GM04503 (cell line): ENCODE measurements at places on chromosomes 6 and 20.
A peak's percentile ranks its signal among the peaks of the same experiment; 100 is the strongest.

GRCh38 chr20:44367746-44368145 is 12.2 kb downstream of the HNF4A start:
- no peak for DNase-seq

DNA sequence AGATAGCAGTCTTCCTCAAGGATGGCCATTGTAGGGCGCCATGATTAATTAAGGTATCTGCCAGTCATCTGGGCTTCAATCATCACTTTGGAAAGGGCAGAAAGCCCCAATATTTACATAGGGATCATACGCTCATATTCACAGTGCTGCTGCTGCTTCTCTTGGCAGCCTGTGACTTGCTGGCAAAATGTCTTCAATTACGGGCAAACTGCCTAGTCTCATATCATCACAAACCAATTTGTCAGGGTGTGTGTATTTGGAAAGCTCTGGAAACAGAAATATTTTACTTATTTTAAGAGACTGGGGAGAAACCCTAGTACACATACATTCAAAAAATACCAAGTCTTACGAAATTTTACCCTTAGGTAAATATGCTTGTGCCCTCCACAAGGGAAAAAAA is 77.6 kb downstream of the SAMD5 start:
- DNase-seq = peak; percentile 9

DNA sequence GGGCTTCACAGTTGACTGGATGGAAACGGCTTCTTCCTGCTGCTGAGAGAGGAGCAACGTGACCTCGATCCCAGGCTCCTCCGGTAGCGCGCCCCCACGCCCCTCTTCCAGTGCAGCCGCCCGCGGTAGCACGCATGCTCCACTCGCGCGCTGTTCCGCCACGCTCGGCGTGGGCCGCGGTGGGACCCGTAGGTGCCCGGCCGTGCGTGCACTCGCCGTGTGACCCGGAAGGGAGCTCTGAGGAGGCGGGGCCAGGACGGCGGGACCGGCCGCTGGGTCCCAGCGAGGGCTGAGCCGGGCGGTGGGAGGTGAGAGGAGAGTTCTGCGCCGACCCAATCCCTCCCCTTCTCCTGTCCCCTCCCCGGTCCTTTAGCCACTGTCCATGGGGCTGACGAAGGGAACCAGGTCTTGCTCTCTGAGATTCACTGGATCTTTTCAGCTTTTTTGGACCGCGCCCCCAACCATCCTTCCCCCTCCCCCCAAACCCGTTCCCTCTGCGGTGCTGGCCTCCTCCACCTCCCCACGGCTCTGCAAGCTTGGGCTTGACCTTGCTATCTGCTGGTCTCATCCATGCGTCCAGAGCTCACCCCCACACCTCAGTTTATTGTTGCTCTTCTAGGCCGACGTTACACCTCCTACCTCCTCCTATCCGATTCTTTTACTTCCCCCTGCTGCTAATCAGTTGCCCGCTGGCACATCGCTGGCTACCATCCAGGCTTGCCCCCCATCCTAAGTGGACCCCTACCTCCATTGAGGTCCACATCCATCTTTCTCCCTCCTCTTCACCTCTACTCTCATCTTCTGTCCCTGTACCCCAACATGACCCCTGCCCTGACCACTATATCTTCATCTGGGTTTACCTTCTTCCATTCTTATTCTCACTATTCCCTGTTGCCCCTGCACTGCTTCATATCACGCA is at the start of gene CUL9:
TSS of gene CUL9 (plus strand) at position 255 of the 919 bp plus-strand sequence. CDS start 2,115 bp downstream, outside the sequence.
- no peak for DNase-seq

GRCh38 chr6:83008626-83009025 is 57.0 kb downstream of the UBE3D start:
- DNase-seq = no peak

GRCh38 chr6:134744301-134744700 is 205.6 kb downstream of the ALDH8A1 start:
- no peak for DNase-seq

DNA sequence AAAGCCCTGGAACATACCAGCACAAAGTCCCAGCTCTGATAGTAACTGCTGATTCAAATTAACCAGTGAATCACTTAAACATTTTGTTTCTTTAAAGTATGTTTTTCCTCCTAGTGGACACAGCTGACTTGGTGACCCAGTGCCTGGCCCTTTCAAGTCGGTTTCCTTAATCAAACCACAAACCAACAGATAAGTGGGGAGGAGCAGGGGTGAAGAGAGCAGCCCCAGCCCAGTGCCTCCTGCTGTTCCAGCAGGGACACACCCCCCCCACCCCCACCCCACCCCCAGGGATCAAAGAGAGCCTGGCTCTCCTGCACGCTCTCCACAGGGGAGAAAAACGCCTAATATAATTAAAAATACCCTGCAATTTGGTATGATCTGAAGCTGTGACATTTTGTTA is 55.4 kb upstream of the TBXT start:
- no peak for DNase-seq

DNA sequence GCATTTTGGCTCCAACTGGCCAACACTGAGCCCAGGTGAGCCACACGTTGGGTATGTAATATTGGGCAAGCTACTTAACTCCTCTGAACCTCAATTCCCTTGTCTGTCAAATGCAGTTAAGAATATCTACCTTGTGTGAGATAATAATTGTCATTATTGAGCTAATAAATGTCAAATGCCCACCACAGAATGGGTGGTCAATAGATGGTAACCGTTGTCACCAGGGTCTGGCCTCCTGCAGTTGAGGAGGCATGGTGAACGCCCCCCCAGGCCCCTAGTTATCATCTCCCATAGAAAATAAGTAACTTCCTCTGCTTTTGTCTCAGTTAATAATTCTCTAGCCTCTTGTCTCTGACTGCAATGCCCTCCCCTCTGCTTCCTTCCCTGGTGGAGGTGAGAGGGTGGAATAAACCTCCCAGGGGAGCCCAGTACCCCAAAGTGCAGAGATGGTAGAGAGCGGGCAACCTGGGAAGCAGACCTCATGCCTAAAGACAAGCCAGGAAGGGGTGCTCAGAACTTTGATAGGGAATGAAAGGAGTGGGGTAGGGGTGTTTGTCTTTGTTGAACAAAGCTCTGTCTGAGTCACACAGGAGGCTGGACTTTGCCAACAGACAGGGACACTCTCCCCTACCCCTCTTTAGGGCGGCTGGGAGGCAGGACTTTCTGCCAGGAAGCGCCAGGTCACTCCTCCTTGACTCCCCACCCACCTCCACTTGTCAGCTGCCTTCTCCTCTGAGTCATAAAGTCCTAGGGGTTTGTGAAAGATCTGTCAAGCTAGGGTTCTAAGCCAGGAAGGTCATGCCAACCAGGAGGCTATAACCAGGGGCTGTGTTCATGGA is 1.3 kb upstream of the UNC5CL start:
- DNase-seq = no peak

DNA sequence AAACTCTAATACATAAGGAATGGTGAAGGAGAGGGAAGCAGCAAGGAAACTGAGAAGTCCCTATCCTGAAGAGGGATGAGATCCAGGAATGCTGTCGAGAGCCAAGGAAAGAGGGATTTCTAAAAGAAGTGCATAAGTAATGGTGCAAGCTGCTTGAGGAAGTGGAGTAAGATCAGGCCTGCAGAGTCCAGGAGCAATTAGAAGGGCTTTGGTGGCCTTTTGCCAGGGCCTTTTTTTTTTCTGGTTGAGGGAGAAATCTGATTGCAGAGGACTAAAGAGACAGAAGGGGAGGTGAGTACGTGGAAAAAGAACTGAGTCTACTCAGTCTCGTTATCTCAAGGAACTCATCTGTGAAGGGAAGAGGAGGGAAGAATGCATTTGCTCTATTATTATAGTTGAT is 396.2 kb downstream of the UTRN start:
- no peak for DNase-seq

GRCh38 chr20:50469176-50469723 is 40.9 kb upstream of the PTPN1 start:
- no peak for DNase-seq

DNA sequence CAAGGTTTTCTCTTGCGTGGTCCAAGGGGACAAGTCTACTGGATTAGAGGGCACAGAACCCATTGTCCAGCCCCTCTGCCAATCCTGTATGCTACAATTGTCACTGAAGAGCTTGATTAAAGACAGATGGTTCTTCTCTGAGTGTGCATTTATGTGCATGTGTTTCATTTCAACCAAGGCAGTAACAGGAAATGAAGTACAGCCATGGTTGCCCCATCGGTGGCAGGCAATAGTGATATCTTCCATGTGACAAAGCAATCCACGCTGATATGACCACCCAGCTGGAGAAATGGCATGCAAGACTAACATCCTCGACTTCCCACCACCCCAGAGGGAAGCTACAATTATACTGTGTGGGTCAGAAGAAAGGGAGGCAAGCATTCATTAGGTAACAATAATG is 85.5 kb downstream of the UNC5CL start:
- peak; percentile 53 for DNase-seq

GRCh38 chr6:19712012-19712688 is 125.0 kb upstream of the ID4 start:
- no peak for DNase-seq

DNA sequence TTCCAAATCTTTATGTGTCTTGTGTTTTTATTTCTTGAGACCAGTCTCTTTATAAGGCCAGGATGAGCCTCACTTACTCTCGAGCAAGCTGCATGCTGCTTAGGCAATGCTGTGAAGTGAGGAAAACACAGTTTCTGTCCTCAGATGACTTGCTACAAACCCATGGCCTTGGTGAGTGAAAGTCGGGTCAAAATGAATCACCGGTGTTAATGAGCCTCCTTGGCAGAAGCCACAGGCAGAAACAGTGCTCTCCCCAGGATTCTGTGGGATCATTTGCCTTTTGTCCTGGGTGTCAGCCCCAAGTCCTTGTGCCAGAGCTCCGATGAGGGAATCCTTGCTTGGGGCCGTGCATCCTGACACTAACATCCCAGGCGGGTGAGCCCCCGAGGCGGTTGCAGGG is 482.5 kb downstream of the QKI start:
- DNase-seq = peak; percentile 36

GRCh38 chr20:9705722-9706476 is 133.0 kb downstream of the PAK5 start:
- no peak for DNase-seq

DNA sequence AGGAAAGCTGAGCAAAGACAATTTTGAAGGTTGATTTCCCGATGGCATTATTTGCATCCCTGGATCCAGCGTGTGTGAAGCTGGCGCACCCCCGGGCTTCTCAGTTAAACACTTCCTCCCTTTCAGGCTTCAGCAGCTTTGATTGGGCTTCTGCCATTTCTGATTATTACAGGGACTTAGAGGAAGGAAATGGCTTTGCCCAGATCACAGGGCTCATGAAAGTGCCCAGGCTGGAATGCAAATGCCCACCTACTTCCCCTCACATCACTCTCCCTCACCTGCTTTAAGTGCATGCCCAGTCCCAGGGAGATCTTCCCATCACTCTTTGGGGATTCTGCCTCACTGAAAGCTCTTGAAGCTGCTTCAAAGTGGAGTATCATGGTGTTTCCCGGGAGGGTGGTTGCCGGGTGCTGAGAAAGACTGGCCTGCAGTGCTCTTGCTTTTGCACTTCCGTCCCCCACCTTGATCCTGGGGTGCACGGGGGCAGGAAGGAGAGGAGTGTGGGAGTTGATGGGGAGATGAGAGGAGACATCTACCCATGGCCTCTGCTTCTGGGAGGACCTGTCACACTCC is 28.3 kb downstream of the PHACTR3 start:
- no peak for DNase-seq

GRCh38 chr6:165931675-165932074 is 236.0 kb downstream of the TBXT start:
- DNase-seq = no peak

- no peak for DNase-seq
Observed at GRCh38 chr6:111011360-111012142, 29.7 kb downstream of the RPF2 start.

DNA sequence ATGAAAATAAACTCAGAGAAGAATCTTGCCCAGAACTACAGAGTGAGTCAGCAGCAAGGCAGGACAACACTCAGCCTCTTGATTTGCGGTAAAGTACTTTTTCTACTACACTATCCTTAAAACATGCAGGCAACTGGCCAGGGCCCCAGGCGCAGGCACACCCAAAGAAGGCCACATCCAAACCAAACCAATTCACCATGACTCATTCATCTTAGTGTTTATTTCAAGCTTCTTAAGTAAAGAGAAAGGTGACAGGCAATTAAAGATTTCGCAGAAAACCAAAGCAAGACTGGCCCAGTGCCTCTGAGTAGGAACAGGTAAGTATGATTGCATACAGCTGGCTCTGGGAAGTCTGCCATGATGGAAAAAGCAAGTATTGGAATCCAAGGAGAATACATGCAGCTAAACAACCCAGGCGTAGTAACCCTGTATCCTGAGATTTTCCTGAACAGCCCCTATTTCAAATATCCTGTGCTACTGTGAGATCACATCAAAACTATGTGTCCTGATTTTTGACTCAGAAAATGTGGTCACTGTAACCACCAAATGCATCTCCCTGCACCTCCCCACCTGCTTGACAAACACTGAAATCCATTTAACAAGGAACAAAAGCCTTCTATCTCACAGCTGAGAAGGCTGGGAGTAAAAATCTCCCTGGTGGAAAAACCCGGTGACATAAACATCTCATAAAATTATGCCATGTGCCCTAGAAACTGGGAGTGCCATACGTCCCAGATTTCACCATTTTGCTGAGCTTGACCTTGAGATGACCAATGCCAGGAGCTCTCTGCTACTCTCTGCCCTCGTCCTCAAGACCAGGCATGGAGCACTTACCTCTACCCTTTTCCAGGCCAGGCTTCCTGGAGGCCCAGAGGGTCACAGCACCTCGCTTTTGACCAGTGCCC is 12.4 kb downstream of the WFDC3 start:
- DNase-seq = peak; percentile 98

GRCh38 chr20:37686762-37687477 is 6.9 kb upstream of the CTNNBL1 start:
- DNase-seq = no peak

GRCh38 chr6:54810147-54810546 is 36.4 kb upstream of the FAM83B start:
- DNase-seq = no peak

- no peak for DNase-seq
Observed at GRCh38 chr20:21507400-21508229, 6.2 kb downstream of the NKX2-2 start.

GRCh38 chr6:114195027-114195365 is 147.8 kb downstream of the HS3ST5 start:
- DNase-seq = no peak

DNA sequence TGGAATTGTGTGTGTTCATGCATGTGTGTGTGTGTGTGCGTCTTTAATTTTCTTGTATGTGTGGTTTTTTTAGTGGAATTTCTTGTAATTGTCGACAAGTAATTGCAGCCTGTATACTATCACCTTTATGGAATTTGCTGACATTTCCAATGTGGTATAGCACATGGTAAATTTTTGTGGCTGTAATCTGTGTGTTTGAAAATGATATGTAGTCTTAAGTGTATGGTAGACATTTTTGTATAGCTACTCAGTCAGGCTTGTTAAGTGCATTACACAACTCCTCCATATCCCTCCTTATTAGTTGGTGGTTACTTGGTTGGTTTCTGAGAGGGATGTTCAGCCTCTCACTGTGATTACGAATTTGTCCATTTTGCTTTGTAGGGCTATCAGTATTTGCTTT is 384.5 kb upstream of the HSF2 start:
- peak; percentile 38 for DNase-seq

DNA sequence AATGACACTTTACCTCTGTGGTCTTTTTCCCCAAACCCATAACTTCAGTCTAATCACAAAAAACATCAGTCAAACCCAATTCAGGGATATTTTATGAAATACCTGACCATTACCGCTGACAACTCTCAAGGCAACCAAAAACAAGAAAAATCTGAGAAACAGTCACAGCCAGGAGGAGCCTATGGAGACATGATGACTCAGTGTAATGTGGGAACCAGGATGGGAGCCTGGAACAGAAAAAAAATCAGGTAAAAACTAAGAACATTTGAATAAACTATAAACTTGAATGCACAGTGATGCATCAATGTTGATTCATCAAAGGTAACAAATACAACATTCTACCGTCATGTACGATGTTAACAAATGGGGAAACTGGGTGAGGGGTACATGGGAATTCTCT is 84.1 kb upstream of the TSHZ2 start:
- no peak for DNase-seq
